ENCODE measurements at places on chromosomes 2 and 18.

DNA sequence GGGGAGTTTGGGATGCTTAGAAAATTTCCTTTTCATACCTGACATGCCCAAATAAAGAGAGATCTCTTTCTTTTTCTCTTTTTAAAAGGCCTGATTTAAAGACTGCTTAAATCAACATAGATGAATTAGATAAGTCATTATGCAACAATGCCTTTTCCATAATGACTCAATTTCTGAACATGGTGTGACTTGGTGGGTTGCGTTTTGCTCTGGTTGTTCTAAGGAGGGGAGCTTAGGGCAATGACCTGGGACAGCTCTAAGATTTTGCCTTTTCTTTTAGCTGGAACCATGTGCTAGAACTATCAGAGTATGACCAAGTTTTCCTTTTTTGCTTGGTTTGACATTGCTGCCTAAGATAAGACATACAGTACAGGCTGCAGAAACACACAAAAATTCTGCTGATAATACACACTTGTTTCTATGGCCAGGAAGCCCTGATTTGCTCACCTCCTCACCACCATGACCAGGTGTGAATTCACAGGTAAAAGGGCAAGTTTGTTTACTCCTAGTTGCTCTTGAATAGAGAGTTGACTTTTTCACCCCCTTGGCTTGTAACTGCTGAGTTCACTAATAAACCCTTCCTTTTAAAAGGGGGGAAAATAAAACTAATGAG lies 58.1 kb upstream of the IL1RL1 start:
- no peak for DNase-seq

DNA sequence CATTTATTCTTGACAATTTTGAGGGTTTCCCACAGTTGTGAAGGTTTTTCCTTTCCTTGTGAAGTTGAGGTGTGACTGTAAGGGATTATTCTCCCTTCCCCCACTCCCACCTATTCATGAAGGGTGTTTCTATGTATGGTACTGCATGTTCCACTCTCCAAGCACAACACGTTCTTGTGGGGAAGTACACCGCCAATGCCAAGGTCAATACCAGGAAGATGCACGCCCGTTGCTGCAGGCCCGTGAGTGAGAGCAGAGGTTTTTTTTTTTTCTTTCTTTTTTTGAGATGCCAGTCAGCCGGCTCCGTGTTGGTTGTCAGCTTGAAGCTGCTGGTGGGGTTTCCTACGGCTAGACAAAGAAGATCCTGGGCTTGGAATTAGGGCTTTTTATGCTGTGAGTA lies 38.6 kb upstream of the EPHA4 start:
- DNase-seq: no peak

GRCh38 chr18:13369756-13370510 lies 151.4 kb downstream of the LDLRAD4 start:
- no peak for DNase-seq

- peak; percentile 91 for DNase-seq
These were observed at the start of gene DNPEP for GRCh38 chr2:219387306-219388120. Gene DNPEP, minus strand, starts transcription at chr2:219387912. Its CDS starts 118 bp downstream, at chr2:219387794.

- DNase-seq: no peak
These were observed 709 bp downstream of the PTPN2 start for GRCh38 chr18:12883372-12883683.

DNA sequence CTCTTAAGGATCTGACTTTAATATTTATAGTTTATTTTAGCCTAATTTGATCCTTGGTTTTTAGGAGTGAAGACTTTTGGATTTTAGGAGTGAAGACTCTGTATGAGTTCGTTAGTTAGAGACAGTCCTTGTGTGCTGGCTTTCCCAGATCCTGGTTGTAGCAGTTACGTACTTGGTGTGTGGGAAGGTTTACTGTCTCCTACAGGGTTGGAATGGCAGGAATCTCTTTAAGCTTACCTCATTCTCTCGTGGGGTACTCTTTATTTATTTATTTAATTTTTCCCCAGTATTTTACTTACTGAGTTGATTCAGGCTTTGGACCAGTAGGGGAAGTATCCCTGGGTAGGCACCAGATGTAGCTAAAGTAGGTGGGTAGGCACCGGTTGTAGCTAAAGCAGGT lies 1.8 kb upstream of the CXCR2 start:
- DNase-seq: no peak

- no peak for DNase-seq
These were observed 84.2 kb downstream of the SETBP1 start for GRCh38 chr18:44764863-44765262.

DNA sequence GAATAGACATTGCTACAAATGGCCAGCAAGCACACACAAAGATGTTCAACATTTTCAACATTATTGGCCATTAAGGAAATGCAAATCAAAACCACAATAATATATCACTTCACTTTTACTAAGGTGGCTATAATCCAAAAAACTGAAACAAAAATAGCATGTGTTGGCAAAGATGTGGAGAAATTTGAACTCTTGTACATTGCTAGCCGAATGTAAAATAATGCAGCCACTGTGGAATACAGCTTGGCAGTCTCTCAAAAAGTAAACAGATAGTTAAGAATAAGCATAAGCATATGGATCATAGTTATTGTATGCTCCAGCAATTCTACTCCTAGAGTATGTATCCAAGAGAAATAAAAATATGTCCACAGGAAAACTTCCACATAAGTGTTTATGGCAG lies 192.5 kb downstream of the EN1 start:
- peak; percentile 87 for DNase-seq

DNA sequence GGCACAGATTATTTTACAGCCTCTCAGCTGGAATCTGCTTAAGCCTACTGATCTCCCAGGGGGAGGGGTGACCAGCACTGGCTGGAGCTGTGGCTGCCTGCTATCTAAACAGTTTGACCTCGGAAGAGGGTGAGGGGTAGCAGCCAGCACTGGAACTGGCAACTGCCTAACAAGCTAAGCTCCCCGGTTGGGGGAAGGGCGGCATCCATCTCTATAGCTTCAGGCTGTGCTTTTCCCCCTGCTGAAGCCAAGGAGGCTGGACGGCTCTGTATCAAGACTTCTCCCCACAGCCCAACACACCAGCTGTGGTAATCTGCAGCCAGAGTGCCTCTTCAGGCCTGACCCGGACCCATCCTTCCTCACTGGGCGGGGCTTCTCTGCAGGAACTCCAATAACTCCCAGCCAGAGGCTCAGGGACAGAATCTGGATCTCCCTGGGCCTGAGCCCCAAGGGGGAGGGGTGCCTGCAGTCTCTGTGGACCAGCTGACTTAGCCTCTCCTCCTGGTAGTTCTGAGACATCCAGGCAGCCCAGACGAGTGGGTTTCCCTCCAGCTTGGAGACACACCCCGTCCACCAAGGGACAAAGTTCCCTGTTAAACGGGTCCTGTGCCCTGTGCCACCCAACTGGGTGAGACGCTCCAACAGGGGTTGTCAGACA lies 560.2 kb downstream of the LRP1B start:
- DNase-seq: no peak

DNA sequence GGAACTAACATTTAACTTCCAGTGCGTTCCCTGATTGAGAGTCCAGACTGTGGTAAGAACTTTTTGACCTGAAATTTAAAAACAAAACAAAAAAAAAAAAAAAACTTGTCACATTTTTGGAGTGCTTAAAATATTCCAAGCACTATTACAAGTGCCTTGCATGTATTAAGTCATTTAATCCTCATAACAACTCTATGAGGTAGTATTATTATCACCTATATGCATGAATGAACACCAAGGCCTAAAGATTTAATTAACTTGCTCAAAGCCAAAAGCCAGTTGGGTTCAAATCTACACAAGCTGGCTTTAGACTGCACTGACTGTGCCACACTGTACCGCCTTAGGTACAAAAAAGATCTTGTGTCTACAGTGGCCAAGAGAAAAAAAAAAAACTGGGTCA lies 35.2 kb downstream of the METTL4 start:
- no peak for DNase-seq

DNA sequence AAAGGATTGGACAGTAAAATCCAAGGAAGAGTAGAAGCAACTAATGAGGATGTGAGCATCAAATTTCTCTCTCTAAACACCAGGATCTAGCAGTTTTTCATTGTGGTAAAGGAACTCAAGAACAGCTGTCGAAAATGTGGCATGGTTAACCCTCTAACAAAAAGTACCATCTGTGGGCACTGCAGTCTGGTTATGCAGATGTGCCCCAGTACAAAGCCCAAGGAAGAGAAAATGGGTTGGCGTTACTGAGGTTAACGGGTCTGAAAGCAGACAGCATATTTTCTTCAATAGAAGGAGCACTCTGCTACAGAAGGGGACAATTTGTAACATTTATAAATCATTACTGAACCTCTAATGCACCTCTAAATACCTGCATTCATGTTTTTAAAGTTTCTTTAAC lies 253.0 kb upstream of the HNRNPA3 start:
- no peak for DNase-seq

GRCh38 chr18:9988665-9989064 lies 74.8 kb downstream of the VAPA start:
- no peak for DNase-seq

DNA sequence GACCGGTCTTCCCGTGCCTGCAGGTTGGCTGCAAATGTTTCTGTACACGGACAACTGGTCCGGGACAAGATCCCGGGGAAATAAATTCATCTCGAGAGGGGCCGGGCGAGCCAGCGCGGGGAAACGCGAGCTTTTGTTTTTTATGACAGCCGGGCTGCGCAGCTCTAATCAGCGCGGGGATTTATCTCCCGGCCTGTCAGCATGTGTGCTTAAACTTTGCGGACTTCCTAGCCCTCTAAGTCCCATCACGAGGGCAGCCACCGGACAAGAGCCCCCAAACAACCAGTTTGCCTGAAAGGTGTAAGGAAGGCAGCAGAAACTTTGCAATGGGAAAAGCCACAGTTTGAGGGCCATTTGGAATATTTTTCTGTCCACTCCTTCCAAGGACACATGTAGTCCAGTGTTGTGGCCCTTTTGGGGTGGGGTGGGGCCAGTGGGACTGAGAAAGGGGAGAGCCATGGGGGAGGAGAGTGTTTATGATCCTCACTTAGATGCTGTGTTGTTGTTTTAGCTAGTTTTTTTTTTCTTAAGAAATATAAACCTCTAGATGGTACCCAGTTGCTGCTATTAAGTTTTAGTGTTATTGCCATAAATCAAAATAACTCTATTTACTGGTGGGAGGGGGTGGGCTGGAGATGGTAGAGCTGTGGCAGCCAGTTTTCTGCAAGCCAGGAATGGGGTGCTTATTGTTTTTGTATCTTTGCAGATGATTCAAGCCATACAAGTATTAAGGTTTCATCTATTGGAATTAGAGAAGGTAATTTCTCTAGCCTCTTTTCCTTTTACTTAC lies 6.0 kb downstream of the MEIS1 start:
- peak; percentile 54 for DNase-seq

DNA sequence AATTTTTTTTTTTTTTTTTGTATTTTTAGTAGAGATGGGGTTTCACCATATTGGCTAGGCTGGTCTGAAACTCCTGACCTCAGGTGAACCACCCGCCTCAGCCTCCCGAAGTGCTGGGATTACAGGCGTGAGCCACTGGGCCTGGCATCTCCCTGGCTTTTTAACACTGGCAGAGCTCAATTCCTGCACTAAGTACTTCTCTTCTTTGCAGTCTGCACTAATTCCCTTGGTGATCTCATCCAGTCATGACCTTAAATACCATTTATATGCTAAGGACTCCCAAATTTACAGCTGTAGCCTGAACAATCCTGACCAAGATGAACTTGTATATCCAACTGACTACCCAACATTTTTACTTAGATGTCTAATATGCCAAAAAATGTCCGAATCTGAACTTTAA lies 10.2 kb downstream of the PREPL start:
- peak; percentile 22 for DNase-seq

- DNase-seq: no peak
These were observed 252.2 kb upstream of the RBBP8 start for GRCh38 chr18:22680944-22681343.

GRCh38 chr2:10332402-10333246 lies 29.9 kb downstream of the HPCAL1 start:
- DNase-seq: no peak

DNA sequence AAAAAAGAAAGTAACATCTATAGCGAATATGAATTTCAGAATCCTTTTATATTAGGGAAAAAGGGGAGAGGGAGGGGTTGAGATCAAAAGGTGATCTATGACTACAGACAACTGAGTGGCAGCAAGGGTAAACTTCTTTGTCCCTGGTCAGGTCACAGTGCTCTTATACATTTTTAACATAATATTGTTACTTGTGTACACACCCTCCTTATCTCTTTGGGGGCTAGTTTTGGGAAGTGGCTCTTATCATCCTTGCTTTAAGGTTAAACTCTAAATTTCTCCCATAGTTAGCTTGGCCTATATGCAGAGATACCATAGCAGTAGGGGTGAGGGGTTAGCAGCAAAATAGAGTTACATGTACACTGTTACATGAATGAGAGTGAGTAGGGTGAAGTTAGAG lies 31.6 kb upstream of the ATG16L1 start:
- no peak for DNase-seq

DNA sequence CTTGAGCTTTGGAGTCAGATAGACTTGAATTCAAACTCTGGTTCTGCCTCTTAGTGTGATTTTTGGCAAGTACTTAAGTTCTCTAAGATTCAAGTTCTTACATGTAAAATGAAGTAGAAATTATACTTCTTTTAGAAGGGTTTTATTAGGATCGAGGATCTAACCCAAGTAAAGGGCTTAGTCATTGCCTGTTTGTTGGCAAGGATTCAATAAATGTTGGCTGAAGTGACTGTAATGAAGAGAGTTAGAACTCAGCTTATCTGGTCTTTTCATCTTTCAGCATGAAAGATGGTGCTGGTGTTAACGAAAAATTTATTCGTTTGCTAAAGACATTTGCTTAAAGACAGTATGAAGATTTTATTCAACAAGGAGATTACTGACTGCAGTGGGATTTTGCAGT lies 315.9 kb upstream of the THUMPD2 start:
- peak; percentile 84 for DNase-seq

- no peak for DNase-seq
These were observed 1234.4 kb downstream of the CNTNAP5 start for GRCh38 chr2:125259451-125259850.

DNA sequence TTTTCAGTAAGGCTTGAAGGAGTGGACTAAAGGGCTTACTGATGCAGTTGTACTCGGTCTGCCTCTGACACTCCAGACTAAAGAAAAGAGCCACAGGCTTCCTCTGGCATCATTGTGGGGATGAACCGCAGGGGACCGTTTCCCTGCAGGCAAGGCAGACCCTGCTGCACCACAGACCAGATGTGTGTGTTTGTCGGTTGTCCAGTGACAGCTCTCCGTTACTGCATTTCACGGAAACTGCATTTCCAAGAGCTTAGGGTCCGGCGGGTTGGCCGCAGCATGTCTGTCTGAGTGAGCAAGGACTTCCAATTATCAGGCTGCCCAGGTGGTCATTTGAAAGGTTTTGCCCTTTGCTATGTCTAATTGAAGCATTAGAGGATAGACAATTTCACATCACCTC lies 98.1 kb downstream of the FAM210A start:
- no peak for DNase-seq

DNA sequence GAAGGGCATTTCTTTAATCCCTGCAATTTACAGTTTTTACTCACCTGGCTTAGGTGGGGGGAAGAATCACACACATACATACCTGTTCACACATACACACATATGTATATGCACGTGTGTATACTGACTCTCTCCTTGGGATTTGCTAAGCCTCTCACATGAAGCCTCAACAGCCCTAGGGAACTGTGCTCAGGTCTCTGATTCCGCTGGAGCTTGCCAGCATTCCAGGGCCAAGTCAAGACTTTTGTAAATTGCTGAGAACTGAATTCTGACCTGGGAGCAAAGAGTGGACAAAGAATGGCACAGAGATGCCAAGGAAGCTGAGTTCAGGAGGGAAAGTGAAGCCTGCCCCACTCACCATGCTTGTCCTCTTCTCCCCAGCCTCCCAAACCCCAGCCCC lies 177.3 kb downstream of the TMEM247 start:
- DNase-seq: no peak
